T-helper 17 cell (primary cell): ENCODE measurements at places on chromosomes 4 and X.

GRCh38 chrX:30196322-30196721 is 19.0 kb upstream of the MAGEB2 start:
- no peak for DNase-seq

- DNase-seq = no peak
Measured at GRCh38 chr4:139441029-139441428, 12.9 kb upstream of the RAB33B start.

DNA sequence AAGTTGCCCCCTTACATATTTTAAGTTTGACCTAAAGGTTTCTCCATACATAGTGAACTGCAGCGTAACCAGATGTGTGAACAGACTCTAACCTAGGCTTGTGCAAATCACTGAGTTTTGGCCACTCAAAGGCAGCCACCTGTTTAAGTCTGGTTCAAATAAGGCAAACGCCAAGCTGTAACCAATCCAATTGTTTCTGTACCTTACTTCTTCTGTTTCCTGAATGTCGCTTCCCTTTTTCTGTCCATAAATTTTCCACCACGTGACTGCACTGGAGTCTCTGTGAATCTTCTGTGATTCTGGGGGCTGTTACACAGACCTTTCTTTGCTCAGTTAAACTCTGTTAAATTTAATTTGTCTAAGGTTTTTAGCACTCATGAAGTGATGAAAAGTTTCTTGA is 618.8 kb downstream of the GLUD2 start:
- DNase-seq = no peak

DNA sequence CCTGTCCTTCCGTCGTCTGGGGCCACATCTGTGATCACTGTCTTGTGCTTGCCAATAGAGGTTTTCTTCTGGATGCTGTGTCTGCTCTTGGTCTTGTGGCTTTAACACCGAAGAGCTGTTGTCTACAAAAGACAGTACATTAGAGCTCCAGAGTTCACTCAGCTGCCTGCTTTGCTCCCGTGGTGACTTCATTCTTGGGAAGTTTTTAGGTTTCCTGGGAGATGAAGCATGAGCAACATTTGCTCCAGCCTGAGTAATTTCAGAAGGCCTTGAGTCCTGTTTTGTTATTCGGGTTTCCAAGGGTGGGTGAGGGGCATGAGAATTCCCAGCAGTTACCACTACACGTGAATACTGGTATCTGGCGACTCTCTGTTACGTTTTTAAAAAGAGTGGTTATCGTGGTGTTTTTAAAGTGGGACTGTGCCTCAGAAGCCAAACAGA is 189.2 kb downstream of the SHROOM3 start:
- no peak for DNase-seq

GRCh38 chrX:65837875-65838549 is 170.6 kb downstream of the MSN start:
- DNase-seq = no peak

GRCh38 chrX:100435726-100436125 is 25.7 kb upstream of the PCDH19 start:
- DNase-seq = no peak

DNA sequence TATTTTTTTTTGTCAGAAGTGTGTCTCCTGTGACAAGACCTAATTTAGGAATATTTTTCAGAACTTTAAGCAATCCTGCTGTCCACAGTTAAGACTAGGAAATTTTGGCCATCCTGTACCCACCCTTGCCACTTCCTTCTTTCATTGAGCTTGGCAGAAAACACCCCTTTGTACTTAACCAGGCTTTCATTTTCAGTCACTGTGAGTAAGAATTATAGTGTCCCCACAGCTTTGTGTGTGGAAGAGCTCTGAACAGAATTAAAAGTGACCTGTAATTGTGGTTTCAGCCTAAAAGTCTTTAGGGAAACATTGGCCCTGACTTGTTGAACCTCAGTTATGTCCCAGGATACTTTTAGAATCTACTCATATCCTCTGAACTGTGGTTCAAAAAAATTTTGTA is 153.7 kb upstream of the BMP3 start:
- DNase-seq = no peak

GRCh38 chr4:148283665-148284064 is 158.5 kb downstream of the NR3C2 start:
- no peak for DNase-seq
